ENCODE measurements at places on chromosomes 12 and 14.

- no peak for DNase-seq
These were observed 309.8 kb upstream of the TMEM132C start for GRCh38 chr12:127957001-127957660.

DNA sequence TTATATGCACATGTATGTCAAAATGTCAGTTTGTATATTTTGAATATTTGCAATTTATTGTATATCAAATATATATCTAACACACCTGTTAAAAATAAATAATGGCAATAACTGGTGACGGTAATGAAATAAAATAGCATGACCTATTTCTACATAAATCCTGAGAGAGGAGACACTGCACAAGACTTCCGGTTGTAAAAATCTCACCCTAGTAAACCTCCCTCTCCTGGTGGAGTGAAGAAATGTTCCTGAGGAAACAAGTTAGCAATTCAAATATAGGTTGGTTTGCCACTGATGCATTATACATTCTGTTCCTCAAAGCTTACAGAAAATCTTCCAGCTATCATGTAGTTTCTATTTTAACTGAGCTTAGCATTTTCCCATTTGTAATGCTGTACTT lies 166.1 kb upstream of the SYT10 start:
- no peak for DNase-seq

GRCh38 chr14:54609576-54609975 lies 42.6 kb downstream of the SAMD4A start:
- DNase-seq, result no peak

DNA sequence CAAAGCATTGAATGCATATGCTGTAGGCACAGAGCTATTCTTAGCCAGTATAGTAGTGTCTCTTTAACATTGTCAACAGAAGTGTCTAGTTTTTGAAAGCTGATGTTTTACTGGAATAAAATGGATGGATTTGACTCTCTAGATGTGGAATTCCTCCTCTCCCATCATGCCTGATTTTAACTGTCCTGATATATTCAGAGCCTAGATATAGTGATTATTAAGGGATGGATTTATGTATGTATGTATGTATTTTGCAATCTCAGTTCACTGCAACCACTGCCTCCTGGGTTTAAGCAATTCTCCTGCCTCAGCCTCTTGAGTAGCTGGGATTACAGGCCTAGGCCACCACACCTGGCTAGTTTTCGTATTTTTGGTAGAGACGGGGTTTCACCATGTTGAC lies 144.8 kb upstream of the NAV3 start:
- DNase-seq, result no peak

DNA sequence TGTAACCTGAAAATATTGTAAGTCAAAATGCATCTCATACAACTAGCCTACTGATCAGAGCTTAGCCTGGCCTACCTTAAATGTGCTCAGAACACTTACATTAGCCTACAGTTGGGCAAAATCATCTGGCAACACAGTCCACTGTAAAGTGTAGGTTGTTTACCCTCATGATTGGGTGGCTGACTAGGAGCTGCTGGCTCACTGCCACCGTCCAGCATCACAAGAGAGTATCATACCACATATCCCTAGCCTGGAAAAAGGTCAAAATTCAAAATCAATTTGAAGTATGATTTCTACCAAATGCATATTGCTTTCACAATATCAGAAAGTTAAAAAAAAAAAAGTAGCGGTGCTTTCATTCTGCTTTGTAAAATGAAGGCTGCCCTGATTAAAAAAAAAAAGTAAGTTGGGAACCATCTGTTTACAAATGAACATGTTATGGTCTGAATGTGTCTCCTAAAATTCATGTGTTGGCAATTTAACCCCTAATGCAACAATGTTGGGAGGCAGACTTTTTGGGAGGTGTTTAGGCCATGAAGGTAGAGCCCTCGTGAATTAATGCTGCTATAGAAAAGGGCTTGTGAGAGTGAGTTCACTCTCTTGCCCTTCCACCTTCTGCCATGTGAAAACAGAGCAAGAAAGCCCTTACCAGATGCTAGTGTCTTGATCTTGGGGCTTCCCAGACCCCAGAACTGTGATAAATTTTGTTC lies 211.8 kb downstream of the PPM1H start:
- no peak for DNase-seq

- DNase-seq, result no peak
These were observed 26.2 kb upstream of the TBX3 start for GRCh38 chr12:114710151-114710550.

- DNase-seq, result no peak
These were observed at the start of gene KCNA1 for GRCh38 chr12:4909734-4910501. Gene KCNA1 (plus strand): TSS chr12:4909905. CDS start chr12:4911379, 1,474 bp downstream.

GRCh38 chr12:106282457-106283097 lies 20.0 kb upstream of the TCP11L2 start:
- no peak for DNase-seq

DNA sequence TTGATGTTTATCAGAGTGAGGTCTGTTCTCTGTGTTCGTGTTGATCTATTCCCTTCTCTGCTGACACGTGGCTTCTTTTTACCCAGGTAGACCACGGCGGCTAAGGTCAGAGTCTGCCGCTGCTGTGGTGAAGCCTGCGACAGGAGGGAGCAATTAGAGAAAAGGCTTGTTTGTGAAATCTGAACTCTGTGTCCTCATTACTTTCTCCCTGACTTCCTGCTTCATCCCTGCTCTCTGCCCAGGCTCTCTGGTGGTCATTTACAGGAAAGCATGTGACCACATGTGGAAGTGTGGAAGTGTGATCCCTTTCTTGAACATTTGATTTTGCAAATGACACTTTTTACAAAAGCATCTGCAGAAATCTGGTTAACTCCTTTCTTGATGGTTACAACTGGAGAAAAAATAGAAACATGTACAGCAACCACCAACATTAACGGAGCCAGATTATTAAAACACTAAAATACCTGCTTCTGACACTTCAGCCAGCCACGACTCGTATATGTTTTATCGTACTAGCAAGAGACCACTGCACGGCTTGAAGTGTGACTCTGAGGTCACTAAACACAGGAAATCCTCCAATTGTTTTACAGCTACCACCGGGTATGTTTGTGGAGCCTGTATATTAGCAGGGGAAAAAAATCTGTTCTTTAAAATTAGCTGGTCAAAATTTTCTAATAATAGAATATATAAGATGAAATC lies 388.6 kb upstream of the TMPO start:
- no peak for DNase-seq

- no peak for DNase-seq
These were observed 20.2 kb downstream of the OXA1L start for GRCh38 chr14:22786685-22787084.

DNA sequence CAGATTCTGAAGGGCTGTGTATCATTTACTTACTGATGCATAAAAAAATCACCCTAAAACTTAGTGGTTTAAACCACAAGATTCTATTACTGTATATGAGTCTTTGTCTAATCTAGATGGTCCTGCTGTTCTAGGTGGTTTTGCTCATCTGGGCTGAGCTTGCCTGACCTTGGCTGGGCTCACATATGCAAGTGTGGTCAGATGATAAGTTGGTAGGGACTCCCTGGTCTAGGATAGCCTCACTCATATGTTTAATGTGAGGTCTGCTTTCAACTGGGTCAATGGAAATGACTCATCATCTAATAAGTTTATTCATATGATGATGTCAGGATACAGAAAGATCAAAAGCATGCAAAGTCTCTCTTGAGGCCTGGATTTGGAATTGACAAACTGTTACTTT lies 887.8 kb downstream of the TRHDE start:
- DNase-seq, result no peak

GRCh38 chr12:108468196-108468968 lies 46.7 kb upstream of the FICD start:
- DNase-seq, result no peak

DNA sequence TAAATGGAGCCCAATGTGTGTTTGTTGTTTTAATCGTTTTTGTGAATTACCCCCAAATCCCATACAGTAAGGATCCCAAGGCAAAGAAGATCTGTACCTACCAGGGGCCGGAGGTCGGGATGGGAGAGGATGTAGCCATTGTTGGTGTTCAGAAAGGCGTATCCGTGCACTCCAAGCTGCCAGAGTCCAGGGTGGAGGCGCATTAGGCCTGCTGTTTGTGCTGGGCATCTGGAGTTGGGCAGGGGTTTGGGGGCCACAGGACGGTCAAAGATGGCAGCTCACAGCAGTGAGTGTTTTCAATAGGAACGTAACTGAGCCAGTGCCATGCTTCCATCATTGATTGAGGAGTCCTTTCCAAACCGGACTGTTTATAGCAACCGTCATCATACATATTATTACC lies 40.2 kb downstream of the CACNA2D4 start:
- no peak for DNase-seq

DNA sequence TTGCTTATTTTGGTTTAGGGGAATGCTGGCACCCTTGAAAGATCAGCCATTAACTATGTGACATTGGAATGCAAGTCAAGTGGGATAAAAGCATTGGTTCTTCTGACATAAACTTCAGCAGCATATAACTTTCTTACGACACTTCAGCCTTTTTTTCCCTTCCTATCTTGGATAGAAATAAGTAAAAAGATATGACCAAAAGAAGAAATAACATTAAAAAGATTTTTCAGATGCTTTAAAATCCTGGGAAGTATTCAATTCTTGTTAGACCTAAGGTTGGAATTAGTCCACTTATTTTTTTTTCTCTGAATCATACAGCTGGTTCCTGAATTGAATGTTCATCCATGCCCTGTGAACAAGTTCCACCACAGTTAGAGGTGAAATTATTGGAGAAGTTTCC lies 85.6 kb upstream of the TSPAN8 start:
- DNase-seq, result no peak

DNA sequence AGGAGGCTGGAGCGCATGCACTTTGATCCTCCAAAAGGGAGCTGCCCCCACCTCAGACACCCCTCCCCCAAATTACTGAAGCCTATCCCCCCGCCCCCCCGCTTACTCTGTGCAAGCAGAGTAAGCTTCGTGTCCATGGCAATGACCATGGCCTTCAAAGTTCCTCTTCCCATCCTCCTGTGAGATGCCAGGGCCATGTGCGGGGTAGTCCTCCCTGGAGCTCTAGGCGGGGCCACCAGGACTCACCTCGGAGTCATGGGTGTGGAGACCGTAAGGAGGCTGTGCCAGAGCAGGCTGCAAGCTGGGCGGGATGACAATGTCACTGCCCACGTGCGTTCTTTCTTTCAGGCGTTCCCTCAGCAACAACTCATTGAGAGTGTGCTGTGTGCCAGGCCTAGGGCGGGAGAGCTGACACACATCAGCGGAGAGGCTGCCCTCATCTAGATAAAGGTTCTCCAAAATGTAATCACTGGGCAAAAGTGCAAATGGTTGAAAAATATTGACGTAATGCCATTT lies 66.8 kb downstream of the C14orf132 start:
- DNase-seq, result no peak

DNA sequence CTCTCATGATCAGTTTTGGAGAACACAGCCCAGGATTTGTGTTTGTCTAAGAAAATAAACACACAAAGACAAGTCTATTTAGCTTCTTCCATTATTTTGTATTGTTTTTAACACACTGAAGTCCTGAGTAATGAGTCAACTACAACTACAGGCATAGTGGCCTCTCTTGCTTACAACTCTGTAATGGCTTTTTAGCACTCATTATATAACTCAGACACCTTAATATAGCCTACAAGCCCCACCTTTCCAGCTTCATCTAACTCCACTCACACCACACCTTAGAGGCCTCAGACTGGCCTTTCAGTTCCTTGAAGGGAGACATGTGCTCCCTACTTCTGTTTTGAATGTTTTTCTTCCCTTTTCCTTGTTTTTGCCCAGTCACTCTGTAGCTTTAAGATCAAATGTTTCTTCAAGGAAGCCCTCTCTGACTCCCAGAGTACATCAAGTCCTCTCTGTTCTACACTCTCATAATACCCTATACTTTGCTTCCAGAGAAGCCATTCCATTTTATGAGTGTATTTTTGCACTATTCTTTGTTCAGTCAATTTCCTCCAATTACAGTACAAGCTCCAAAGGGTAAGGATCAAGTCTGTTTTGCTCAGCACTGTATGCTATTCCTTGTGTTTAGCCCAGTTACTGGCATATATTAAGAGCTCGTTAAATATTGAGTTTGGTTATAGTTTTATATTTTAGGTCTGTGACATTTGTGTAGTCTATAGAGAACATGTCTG lies 233.6 kb upstream of the ARHGAP5 start:
- DNase-seq, result no peak

GRCh38 chr12:59294221-59294620 lies 301.6 kb upstream of the SLC16A7 start:
- DNase-seq, result no peak

GRCh38 chr14:61716956-61717355 lies 21.6 kb downstream of the HIF1A start:
- DNase-seq, result no peak

GRCh38 chr14:89302396-89302950 lies 114.6 kb downstream of the FOXN3 start:
- DNase-seq, result no peak

- no peak for DNase-seq
These were observed 27.8 kb upstream of the AEBP2 start for GRCh38 chr12:19411234-19412204.

- DNase-seq, result no peak
These were observed 81.0 kb downstream of the ASCL4 start for GRCh38 chr12:107855471-107855870.

GRCh38 chr14:53391156-53391555 lies 238.0 kb upstream of the DDHD1 start:
- DNase-seq, result no peak

DNA sequence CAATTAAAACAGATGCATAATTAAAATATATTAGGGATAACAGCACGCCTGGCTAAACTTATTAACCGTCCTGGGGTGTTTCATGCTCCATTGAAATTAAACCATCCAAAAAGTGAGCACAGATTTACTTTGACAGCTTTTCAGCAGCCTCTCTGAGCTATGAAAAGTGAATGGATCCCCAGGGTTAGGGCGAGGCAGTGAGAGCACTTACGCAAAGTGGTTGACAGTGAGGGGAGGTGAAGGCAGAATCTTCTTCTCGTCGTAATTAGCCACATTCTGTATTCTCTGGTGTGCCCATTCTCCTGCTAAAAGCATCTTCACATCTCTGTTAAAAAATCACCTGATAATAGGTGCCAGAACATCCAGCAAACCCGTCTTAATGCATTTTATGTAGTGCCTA lies 1.9 kb downstream of the TMTC2 start:
- no peak for DNase-seq

DNA sequence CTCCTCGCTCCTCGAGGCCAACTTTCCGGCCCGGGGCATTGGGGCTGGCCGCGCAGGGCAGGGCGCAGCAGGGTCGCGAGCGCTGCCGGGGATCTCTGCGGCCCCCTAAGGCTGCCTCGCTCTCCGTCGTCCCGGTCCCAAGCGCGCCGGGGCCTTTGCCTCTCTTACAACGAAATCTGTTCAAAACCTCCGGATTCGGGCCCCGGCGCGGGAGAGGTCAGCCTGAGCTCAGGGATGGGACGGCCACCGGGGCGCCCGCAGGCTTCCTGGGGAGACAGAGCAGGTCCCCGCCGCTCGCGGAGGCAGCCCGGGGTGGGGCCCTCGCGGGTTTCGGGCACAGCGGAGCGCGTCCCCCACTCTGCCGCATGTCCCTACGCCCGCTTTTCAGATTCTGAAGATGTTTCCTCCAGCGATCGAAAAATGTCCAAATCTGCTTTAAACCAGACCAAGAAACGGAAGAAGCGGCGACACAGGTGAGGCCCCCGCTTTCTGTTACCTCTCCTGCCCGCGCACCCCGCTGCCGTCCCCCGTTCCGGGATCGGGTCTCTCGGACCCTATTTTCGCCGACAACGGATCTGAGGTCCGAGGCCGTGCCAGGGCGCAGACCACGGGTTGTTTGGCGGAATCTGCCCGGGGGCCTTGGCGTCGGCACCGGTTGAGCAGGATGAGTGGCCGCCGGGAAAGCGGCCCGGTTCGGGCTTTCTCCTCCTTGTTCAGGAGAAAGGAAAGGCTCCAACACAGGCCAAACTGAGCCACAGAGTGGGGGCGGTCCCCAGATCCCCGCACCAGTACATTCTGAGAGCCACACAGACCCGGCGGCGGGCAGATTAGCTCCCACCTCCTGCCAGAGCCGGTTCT lies 1.8 kb downstream of the VSX2 start:
- DNase-seq, result no peak

GRCh38 chr12:9022592-9022991 lies 33.2 kb downstream of the KLRG1 start:
- DNase-seq, result no peak

Measured in stimulated activated CD8-positive, alpha-beta memory T cell treated with anti-CD3 and anti-CD28 coated beads, Interleukin-4, amount 100 ng/mL, for 1 hour (primary cell).